ENCODE measurements at places on chromosomes 11 and 22.
A peak's percentile ranks its signal among the peaks of the same experiment; 100 is the strongest.

GRCh38 chr11:16981651-16982194 is 32.5 kb downstream of the PLEKHA7 start:
- DNase-seq: no peak

DNA sequence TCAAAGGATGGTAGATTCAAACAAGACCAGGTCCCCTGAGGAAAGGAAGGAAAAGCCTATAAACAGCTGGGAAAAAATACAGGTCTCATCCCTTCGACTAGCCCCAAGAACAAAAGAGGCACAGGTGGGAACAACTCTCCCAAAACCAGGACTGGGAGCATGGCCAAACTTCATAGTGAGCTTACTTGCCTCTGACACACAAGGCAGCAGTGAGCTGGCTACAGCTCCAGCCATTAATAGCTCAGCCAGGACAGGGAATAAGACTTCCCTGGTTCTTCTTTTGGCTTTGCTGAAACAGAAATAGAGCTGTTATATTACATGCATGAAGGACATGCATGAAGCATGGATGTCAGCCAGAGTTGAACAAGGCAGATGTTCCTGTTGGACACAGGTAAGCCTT is at the start of gene OR10A2:
OR10A2 (plus strand) TSS at position 97 of the 400 bp plus-strand sequence. CDS start 6,698 bp downstream, outside the sequence.
- no peak for DNase-seq

DNA sequence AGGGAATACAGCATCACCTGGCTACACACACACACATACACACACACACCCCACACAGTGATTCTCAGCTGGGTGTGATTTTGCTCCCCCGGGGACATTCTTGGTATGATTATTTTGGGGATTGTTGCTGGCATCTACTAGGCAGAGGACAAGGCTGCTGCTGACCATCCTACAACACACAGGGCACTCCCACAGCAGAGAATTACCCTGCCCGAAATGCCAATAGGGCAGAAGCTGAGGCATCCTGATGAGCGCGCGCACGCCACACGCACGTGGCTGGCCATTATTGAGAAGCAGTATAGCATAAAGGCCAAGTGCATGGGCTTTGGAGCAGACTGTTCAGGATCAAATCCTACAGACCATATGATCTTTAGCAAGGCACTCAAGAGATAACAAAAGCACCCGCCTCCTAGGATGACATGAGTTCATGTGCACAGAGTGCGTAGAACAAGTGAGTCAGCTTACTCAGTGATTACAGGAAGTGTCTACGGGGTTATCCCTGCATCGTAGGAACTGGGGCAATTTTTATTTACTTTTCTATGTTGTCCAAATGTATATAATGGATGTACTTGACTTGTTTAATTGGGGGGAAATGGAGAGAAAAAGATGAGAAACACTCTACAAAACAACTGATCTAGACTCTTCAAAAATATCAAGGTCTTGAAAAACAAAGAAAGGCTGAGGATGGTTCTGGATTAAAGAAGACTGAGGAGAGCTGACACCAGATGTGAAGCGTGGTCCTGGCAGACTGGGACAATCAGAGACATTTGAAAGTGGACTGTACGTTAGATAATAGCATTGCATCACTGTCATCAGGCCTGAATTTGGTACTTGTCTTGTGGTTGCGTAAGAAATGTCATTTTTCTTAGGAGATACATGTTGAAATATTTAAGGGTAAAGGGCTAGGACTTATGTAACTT is 7.2 kb upstream of the EHD1 start:
- no peak for DNase-seq

DNA sequence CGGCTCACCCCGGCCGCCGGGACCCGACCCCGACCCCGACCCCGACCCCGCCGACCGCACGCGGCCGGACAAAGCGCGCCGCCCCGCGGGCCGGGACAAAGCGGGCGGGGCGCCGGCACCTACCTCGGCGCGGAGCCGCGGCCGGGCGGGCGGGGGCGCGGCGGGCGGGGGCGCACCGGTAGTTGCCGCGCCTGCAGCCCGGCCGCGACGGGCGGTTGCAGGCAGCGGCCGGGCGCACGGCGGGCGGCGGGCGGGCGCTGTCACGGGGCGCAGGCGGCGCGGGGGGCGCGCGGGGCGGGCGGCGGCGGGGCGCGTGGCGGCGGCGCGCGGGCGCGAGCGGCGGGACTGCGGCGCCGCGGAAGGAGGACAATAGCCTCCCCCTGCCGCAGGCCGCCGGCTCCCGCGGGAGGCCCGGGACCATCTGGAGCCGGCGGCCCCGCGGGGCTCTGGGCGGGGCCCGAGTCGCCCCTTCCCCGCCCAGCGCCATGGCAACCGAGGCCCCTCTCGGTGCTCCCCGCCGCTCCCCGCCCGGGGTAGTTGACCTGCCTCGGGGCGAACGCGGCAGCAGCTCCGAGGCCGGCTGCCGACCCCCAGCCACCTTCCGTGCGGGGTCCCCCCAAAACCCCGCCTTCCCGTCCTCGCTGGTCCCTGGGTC is 851 bp downstream of the SPTBN2 start:
- DNase-seq: no peak

DNA sequence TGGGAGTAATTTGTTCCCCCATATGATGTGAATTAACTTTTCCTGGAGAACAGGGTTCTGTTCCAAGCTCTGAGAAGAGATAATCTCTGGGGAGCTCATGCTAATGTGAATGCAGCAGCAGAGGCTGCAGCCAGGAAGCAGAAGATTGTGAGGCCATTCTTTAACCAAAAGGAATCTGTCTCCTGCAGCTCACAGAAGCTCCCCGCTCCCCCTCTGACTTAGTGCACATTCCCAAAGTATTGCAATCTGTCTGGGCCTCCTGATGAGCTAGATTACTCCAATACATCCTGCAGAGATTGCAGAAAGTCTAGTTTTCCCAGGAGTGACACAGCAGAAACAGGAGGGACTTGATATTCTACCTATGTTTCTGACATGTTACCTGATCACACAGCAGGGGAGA is 420.6 kb upstream of the FAT3 start:
- DNase-seq: no peak

DNA sequence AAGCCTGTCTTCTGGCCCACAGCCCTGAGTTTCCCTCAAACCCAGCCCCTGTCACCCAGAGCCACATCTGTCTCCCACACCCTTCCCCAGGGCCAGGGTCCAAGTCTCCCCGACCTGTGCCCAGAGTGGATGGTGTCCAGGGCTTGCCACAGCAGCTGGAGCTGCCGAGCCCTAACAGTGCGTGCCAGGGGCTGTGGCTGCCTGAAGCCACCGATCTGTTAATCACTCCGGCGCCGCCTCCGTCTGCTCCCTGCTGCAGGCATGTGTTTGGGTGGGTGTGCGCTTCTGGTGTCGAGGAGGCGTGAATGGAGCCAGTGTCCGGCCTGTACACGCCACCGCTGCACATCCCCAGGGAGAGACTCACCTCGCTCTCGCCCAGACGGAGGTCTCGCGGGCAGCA is 26.1 kb downstream of the SHISAL1 start:
- no peak for DNase-seq

DNA sequence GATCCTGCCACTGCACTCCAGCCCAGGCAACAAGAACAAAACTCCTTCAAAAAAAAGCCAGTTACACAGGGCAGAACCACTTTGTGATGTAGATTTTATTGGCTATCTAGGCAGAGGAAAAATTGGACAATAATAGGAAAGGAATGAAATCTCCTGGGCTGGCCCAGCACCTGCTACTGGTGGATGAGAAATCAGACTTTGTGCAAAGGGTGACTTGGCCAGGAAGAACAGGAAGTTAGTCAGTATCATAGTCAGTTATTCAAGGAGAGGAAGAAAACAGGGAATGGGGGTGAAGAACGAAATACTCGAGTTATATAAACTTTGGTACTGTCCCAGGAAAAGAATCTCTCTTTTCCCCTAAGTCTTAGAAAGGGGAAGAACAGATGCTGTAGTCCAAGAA is 11.0 kb upstream of the SPTBN2 start:
- no peak for DNase-seq

GRCh38 chr11:30328681-30329080 is 5.8 kb downstream of the ARL14EP start:
- DNase-seq: no peak

DNA sequence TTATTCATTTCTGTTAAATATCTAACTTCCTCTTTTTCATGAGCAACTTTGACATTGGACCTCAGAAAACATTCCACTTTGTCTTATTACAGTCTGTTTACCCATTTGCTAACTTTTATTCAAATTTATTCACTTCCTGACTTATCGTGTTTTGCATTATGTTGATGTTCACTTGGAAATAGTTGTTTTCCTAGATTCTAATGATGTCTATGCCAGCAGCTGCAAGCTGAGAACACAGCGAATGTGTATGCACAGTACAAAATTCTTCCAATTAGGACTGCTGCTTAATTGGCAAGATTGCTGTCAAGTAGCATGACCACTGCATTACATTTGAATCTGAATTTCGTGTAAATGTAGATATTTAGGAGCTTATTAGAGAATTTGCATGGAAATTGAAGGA is 61.5 kb upstream of the GRIA4 start:
- no peak for DNase-seq

DNA sequence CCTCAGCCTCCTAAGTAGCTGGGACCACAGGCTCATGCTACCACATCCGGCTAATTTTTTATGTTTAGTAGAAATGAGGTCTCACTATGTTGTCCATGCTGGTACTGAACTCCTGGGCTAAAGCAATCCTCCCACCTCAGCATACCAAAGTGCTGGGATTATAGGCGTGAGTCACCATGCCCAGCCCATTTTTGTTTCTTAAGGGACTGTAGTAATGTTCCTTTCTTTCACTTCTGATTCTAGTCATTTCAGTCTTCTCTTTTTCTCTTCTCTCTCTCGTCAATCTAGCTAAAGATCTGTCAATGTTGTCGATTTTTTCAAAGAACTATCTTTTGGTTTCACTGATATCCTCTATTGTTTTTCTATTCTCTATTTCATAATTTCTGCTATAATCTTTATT is 111.0 kb upstream of the APOA1 start:
- DNase-seq: no peak

DNA sequence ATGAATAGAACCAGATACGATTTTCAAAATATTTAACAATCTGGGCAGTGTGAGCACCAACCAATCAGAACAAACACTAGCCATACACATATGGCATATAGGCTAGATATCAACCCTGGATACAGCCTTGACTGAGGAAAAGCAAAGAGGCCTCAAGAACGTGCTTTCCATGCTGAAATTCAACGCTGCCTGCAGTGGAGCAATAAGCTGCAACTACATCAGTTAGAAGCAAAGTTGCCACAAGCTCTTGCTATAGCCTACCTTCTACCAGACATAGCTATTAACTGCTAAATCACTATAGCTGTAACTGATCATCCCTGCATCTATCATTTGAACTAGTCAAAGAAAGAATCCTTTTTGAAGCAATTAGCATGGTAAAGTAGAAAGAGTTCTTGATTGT is 42.5 kb downstream of the DENND5A start:
- DNase-seq: no peak

- DNase-seq: no peak
Observed at GRCh38 chr22:28394513-28395110, 285.0 kb downstream of the TTC28 start.

- no peak for DNase-seq
Observed at GRCh38 chr11:19173004-19173689, 28.6 kb downstream of the CSRP3 start.

DNA sequence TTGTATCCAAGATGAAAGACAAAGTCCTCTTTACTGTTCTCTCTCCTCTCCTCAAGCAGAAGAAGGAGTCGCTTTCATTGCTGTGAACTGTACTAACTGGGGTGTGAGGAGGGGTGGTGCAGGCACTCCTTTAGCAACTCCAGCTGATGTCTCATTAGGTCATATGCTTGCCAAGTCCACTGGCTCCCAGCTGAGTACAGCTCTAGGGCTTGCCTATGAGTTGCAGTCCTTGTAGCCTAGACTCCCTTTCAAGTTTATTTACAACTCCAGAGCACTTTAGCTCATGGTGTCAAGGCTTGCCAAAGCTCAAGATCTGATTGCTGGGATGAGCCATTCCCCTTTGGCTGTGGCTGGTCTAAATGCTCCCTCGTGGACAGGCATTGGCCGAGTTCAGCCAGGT is 55.1 kb upstream of the PDGFD start:
- no peak for DNase-seq

- DNase-seq: no peak
Observed at GRCh38 chr11:36210529-36210928, 78.7 kb downstream of the COMMD9 start.

DNA sequence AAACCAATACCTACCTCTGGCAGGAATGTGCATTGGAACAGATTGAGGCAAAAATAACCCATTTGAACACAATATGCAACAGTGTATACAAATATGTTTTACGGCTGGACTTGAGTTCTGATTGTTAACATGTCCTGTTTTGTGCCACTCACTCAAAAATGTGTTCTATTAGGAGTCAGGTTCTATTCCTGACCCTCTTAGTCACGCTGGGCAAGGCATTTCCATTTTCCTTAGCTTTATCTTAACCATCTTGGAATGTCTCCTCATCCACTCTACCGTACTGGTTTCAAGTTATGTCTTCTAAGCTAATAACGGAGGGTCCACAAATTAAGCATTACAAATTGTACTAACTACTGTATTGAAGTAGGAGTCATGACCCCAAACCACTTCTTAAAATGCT is 78.6 kb downstream of the MAML2 start:
- DNase-seq: no peak

DNA sequence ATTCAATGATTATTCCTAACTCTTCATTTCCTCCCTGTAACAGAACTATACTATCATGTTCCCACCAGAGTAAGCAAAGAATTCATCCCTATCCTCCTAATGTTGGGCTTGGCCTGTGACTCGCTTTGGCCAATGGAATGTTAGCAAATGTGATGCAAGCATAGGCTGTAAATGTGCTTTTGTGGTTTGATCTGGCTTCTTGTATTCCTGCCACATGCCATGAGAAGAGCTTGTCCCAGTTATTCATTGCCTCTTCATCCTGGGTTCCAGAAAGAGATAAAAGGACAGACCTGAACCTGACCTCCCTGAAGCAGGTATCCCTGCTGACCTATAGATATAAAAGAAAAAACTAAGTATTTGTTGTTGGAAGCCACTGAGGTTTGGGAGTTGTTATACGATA is 51.0 kb downstream of the SYTL2 start:
- no peak for DNase-seq

GRCh38 chr11:6721343-6721742 is 38.2 kb upstream of the MRPL17 start:
- no peak for DNase-seq

- DNase-seq: peak; percentile 3
Observed at GRCh38 chr11:96055706-96056387, 131.9 kb upstream of the MTMR2 start.

DNA sequence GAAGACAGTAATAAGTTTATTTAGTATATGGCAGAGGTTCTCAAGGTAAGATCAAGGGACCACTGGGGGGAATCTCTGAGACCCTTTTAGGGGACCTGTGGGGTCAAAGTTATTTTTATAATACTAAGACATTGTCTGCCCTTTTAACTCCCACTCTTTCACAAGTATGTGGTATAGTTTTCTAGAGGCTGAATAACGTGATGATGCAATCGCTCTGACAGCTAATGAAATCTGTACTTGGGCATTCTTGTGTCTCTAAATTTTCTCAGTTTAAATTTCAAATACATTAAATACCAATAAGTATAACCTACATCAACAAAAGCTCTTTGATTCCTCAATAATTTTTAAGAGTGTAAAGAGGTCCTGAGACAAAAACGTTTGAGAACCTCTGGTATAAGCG is 147.9 kb downstream of the ATG16L2 start:
- no peak for DNase-seq
